ENCODE measurements at places on chromosomes 7 and 10.

GRCh38 chr10:98173260-98173659, 38.8 kb downstream of the R3HCC1L start:
- no peak for DNase-seq

DNA sequence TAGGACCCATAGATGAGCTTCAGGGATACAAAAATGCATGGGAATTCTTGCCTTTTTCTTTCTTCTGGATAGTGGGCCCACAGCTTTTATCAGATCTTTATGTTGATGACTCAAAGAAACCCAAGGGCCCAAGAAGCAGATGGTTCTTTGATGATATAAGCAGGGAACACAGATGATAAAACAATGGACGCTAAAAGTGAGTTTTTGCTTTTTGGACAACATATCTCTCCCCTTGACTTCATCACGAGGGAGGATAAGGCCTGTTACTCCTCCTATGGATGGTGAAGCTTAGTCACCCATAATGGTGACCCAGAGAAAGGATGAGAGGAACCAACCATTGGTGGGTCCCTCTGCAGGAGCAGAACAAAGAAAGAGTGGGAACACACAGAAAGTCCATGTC, 6.5 kb upstream of the OGA start:
- DNase-seq: no peak

DNA sequence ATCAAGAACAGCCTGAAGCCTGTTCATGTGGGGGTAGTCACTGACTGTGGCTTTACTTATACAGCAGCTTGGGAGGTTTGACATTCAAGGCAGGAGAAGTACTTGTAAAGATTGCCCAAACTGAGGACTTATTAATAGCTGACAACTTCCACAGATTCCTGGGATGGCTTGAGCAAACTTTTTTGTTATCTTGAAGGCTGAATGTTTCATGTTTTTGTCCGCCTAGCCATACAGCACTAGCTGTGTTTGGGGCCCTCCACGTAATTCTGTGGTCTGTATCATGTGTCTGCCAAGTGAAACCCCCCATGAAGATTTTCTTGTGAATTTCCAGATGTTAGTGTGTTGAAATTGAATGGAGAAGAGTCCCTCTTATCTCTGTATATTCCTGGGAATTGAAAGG, 38.6 kb downstream of the FAS start:
- no peak for DNase-seq

DNA sequence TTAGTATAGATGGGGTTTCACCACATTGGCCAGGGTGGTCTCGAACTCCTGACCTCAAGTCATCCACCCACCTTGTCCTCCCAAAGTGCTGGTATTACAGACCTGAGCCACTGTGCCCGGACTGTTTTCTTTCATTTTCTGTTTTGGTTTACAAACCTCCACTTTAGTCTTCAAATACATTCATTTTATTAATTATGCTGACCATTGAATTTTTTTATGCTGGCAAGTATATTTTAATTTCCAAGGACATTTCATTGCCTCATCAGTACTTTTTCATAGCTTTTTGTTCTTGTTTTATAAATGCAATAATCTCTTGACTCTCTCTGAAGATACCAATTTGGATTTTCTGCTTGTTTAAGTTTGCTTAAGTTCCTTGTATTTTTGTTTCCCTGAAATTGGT, 170.5 kb downstream of the CACNB2 start:
- no peak for DNase-seq

- no peak for DNase-seq
These were observed 7.2 kb downstream of the SFTPD start for GRCh38 chr10:79941585-79942210.
